ENCODE measurements at places on chromosomes 12 and 14.

DNA sequence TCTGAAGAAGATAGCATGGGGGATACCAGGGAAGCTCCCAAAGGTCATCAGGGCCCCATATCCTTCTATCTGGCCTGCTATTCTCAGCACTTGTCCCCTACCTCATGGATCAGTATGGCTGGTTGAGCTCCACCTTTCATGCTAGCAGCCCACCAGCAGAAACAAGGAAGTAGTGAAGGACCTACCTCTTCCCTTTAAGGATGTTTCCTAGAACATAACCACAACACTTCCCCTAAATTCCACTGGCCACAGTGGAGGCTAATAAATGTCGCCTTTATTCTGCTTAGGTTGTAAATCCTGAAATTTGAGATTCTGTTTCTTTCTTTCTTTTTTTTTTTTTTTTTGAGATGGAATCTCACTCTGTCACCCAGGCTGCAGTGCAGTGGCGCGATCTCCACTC is 128.6 kb upstream of the PARP11 start:
- no peak for DNase-seq

GRCh38 chr14:75268633-75269550 is 9.7 kb upstream of the FOS start:
- DNase-seq = no peak

DNA sequence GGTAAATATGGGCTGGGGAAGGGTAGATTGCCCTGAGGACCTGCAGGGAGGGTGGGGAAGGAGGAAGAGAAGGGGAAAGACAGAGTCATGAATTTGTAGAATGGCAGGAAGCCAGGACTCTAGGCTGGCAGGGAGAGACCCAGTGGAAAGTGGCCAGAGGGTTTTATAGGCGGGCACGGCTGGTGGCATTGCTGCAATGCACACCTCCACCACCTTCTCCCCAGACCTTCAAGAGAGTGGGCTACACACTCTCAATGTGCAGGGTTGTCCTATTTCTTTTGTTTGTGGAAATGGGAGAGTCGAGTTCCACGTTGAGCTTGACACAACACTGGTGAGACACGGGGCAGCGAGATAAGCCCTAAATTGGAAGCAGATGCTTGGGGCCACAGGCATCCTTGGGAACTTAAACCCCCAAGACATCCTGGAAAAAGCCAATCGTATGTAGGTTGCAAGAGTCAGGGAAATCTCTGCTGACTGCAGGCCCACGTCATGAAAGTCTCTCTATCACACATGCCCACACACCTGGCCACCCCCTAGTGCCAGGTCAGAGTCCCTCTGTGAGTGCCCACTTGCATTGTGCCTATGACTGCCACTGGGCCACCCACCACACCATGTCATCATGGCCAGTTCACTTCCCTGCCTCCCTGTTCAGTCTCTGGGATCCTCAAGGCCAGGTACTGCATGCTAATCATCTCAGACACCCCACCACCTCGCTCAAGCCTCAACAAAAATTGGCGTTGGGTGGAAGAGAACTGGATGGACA is 38.0 kb upstream of the BDKRB2 start:
- DNase-seq = no peak

- no peak for DNase-seq
Measured at GRCh38 chr12:120404271-120404670, 33.6 kb upstream of the COX6A1 start.

- DNase-seq = no peak
Measured at GRCh38 chr14:68282479-68283377, 463.1 kb downstream of the RAD51B start.

DNA sequence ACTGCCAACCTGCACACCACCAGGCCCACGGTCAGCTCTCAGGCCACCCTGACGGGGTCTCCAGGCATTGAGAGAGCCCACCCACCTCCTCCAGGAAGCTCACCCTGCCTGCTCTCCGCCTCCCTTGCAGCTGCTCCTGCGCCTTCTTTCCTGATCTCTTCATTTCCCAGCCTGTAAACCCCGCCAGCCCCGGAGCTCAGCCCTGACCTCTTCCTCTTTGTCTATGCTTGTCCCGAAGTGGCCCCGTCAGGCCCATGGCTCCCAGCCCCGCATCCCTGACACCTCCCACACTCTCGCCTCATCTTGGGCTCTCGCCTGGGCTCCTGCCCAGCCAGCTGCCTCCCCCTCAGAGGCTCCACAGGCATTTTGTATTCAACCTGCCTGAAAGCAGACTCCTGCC is 139.3 kb downstream of the CALM1 start:
- DNase-seq = no peak

DNA sequence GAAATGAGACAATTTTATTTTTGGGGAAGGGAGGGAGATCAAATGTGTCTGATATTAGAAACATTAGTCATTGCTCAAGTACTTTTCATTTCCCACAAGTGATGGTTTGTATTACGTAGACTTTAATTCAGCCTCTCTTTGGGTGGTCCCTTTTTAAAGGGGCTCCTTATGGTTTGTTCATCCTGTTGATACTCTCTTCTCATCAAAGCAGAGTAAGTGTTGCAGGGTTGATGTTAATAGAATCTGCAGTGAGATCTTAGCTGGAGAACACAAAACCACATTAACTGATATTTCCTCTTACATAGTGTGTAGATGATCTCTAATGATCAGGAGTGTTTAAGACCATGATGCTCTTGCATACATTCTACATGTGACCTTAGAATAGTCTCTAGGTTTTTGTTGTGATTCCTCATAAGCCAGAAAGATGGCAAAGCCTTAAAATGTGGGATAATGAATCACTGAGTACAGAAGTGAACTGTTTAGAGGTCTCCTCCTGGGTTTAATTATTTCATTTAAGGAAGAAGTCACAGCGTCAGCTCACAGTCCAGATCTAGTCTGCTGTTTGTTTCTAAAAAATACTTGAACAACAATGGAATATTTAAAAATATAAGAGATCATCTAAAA is 87.4 kb upstream of the PTPRR start:
- DNase-seq = no peak

DNA sequence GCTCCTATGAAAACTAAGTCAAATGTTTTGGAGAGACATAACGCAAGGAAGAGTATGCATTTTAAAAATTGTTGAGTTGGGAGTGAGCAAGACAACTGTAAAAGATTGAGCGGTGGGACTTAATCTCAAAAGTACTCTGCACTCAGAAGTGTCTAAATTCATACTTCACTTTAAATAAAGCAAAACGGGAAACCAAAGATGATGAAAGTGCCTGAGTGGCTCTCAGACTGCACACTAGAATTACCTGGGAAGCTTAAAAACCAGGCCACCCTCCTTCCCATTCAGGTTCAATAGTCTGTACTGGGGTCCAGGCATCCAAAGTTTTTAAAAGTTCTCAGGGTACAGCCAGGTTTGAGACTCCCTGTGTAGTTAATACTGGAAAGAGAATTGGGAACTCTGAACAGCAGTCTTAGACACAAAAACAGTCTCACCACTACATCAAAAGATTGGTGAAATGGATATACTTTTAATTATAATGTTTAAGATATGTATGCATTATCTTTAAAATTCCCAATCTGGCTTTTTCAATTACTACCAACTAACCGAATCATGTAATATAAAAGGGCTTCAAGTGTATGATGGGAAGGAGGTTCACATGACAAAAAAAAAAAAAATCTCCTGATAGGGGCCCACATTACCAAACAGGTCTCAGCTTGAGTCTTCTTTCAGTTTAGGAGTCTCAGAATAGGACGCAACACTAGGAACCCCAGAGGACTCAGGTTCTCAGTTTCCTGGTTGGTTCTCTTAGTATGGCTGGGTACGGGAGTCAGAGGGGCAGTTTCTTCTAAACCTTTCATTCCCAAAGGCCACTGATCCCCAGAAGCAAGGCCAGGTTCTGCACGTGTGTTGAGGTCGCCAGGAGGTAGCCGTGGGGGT is 1.0 kb downstream of the HOMEZ start:
- DNase-seq = no peak

GRCh38 chr12:121800694-121801594 is 2.9 kb upstream of the SETD1B start:
- DNase-seq = no peak

- no peak for DNase-seq
Measured at GRCh38 chr14:68687746-68688145, 105.1 kb downstream of the ZFP36L1 start.

DNA sequence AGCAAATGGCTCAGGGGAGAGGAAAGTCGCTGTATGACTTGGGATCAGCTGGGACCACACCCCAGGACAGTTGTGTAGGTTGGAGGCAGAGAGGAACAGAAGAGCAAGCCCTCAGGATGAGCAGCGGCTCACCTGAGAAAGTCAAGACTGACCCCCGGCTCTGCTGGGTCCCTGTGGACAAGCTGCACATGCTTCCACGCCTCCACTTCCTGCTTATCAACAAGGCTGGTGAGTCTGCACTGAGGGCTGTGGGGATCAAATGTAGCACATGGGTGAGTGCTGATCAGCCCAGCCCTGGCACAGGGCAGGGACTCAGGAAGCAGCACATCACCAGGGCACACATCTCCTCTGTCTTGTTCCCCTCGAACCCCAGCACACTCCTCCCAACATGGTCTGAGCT is 92.1 kb downstream of the CHGA start:
- no peak for DNase-seq

- DNase-seq = no peak
Measured at GRCh38 chr14:80313806-80314205, 102.5 kb upstream of the DIO2 start.
